Suppressor macrophage treated with lipopolysaccharide for 4 hours (primary cell): ENCODE measurements at places on chromosomes 1 and 21.

DNA sequence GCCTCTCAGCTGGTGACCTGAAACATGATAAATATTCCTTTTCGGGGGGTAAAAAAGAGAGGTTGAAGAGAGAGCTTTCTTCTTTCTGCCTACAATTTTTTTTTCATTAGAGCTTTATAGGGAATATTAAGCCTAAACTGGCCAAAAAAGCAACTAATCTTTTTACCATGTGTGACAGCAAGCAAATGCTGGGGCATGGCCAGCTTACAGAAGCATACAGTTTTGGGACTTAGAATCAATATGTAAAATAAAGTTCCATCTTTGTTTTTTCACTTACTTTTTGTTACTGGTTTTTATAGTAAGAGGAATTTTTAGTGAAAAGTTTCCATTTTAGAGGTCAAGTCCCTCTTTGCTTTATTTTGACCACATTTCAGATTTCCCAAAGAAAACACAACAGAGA is 301.2 kb upstream of the DEPDC1 start:
- no peak for DNase-seq

DNA sequence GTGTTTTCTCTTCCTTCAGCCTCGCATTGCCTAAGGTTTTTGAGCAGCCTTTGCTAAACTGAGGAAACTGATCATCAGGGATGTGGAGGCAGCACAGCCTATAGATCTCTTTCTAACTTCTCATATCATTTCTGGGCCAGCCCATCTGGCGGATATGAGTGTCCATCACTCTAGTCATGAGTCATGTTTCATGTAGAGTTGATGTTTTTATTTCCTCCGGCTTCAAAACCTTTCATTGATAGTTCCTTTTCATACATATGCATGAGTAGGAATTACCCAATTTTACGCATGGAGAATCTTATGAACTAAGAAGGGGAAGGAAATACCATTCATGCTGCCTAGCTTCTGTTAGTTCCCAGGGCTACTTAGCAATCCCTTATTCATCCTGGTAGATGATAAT is 66.3 kb downstream of the SPATA46 start:
- peak; percentile 82 for DNase-seq

DNA sequence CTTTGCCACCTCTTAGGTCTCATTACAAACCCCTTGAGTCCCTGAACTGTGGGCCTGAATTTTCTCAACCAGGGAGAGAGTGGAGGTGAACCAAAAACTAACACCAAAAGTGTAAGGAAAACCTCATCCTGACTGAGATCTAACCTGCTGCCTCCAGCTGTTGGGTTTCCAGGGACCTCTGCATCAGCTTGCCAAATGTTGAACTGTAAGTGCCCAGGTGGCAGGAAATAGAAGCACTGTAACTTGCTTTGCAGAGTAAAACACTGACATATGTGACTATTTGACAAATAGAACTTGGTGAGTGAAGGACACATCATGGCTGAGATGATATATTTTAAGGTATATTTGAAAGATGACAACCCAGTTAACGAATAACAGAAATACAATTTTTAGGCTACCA is 48.4 kb upstream of the NR5A2 start:
- no peak for DNase-seq

DNA sequence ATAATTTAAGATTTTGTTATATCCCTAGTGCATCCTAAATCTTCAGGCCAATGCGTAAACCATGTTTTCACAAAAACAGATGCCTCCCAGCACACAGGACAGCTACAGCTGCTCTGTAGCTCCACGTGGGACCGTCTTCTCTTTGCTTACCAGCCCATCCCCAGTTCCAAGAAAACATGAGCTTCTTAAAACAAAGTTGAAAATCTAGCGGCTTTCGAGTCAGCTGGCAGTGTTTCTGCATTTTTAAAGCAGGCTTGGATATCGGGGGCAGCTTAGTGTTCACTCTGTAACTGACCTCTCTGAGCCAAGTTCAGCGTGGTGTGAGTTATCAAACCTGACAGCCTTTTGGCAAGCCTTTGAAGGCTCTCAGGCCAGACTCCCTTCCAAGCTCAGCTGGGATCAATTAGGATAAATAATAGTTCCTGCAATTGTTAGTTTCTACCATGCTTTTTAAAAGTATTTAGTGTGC is 881.5 kb downstream of the LTN1 start:
- no peak for DNase-seq

- no peak for DNase-seq
Observed at GRCh38 chr1:176938375-176938774, 226.1 kb downstream of the ASTN1 start.

DNA sequence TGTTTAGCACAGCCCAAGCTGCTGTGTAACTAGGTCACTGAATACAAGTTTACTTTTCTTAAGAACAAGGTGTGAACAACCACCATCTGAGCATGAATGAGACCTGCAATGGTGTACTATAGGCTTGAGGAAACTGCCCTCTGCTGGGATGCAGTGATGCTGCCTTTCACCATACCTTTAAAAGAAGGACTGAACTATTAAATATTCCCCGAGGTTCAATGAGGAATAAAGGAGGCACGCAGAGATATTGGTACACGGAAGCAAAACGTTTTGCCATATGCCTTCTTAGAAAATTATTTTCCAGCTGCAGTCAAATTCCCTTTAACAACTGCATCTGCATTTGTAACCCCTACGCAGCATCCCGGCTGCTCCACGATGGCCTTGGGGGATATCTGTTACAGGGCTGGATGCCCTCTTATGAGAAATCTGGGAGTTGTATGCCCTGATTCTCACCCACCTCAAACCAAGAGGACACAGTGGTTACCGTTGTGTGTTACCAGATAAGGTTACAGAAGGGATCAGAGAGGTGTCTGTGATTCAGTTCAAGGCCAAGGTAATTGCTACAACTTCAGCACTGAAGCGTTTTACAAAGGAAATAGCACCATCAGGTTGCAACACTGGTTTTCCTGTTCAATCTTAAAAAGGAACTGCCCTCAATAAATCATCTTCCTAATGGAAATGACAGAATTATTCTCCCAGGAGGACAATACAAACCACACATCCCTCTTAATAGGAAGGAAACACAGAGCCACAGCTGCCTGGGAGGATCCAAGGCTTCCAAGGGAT is 470.5 kb downstream of the LTN1 start:
- no peak for DNase-seq
